ENCODE measurements at places on chromosomes 4 and X.

- peak; percentile 15 for DNase-seq
Observed at GRCh38 chr4:103091601-103092223, 7.9 kb downstream of the BDH2 start.

DNA sequence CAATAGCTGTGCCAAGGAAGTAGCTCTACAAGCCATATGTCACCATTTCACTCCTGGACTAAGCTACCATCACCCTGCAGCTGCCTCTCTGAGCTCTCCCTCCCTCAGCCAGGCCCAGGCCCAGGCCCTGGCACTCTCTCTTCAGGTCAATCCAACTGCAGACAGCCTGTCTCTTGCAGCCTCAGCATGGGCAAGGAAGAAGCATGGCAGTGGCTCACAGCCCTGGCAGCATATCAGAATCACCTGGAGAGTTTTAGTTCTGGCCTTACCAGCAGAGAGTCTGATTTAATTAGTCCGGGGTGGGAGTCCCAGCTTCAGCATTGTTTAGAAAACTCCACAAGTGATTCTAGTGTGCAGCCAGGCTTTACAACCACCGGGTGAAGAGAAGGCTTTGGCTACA, 31.5 kb downstream of the NALF2 start:
- no peak for DNase-seq

DNA sequence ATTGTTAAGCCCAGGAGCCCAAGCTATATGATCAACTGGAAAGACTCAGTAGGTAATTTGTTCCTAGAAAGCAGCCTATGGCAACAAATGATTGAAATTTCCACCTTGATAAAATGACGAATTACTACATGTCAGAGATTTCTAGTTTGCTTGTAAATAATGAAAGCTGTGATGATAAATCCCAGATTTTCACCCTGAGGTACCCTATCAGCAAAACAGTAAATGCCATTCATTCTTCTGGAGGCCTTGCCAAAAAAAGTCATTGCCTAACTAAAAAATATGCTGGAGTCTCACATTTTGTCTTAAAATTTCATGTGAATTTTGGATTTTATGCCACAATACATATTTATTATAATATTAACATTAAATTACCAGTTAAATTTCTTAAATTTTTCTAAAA, 71.3 kb downstream of the PPEF2 start:
- no peak for DNase-seq

DNA sequence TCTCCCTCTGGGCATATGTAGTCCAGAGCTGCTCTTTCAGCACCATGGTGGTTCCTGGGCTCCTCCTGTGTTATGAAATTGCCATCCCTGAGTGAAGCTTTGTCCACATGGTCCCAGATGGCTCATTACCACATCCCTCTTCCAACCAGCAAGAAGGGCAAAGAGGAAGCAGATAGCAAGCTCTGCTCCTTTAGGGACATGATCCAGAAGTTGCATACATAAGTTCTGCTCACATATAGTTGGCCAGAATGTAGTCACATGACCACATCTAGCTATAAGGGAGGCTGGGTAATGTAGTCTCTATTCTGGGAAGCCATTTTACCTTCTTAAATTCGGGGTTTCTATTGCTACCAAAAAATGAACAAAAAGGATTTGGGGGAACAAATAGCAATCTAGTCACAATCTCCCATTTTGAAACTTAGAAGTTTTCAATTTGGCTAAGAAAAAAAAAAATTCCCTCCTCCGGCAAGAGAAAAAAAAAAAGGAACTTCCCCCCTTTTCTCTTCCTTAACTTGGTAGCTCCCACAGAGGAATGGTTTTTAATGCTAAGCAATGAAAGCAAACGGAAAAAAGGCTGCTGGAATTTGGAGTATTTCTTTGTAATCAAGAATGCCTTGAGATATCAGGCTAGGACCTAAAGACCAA, 88.2 kb upstream of the USP9X start:
- no peak for DNase-seq

GRCh38 chrX:54640736-54641135, 110.7 kb downstream of the GNL3L start:
- DNase-seq: peak; percentile 8

DNA sequence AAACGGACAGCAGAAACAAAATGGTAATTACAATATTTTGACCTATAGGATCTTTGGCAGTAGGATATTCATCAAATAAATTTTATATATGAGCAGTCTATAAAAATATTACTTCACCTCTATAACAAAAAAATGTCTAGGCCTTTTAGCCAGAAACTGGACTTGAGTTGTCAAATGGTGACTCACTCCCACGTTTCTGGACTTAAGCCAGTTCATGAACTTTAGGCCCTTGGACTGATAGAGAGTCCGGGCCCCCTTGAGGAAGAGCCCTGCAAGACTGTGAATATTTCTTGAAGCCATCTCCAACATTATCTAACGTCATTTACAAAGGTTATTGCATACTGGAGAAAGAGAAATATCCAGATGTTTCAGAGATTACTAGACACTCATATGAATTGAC, 106.8 kb upstream of the FAM47A start:
- no peak for DNase-seq

- DNase-seq: no peak
Observed at GRCh38 chrX:38110231-38110630, 103.9 kb downstream of the SYTL5 start.

DNA sequence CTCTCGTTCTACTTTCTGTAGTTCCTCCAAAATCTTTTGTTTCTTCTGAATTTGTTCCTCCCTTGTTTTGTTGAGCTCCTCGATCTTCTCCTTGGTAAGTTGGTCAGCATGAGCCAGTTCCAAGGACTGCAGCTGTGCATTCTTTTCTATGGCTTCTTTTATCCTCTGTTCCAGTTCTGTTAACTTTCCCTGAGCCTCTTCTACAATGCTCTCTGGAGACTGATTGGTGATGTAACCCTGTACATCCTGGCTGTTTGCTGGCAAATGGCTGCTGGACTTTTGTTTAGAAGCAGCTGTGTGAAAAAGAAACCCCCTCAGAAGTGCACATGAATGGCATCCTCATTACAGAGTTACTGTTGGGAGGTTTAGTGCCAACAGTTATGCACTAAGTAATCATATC, 70.5 kb upstream of the COX18 start:
- DNase-seq: no peak

DNA sequence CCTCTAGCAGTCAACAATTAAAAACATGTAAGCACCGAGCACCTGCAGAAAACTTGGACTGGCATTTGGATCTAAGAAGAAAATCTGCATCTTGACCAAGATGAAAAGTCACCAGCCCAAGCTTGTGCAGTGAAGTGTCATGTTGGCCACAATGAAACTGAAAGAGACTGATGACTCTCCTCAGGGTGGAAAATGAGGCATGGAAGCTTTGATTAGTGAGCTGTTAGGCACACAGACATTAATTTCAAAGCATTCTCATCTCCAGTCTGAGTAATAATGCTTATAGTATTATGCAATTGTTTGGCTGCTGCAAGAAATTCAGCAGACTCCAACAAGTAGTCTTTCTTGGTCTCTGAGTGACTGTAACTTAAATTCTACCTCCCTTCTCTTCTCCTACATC, 150.1 kb downstream of the AR start:
- DNase-seq: no peak

Data from nephron progenitor cell (in vitro differentiated cells).